Hematopoietic multipotent progenitor cell treated with erythropoietin and hydrocortisone succinate and interleukin-3 and kit ligand, for 15 days (in vitro differentiated cells): ENCODE measurements at places on chromosomes 13 and 19.

GRCh38 chr13:85140192-85140591 lies 659.0 kb downstream of the SLITRK6 start:
- no peak for DNase-seq

DNA sequence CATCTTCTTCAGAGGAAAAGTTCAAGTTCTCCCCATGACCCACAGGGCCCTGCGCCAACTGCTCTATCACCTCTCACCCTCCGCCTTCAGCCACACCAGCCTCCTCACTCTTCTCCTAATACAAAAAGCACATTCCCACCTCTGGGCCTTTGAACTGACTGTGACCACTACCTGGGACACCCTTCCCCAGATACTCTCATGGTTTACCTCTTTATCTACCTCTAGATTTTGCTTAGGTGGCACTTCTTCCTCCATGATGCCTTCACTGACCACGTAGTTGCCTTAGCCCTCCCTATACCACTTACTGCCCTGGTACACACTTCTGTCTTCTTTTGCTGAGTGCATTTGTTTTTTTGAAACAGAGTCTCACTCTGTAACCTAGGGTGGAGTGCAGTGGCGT lies 3.9 kb upstream of the SYCE2 start:
- DNase-seq: no peak

- no peak for DNase-seq
Measured at GRCh38 chr13:21889651-21890050, 218.8 kb downstream of the FGF9 start.

GRCh38 chr19:40270362-40271089 lies 14.6 kb downstream of the AKT2 start:
- DNase-seq: no peak

DNA sequence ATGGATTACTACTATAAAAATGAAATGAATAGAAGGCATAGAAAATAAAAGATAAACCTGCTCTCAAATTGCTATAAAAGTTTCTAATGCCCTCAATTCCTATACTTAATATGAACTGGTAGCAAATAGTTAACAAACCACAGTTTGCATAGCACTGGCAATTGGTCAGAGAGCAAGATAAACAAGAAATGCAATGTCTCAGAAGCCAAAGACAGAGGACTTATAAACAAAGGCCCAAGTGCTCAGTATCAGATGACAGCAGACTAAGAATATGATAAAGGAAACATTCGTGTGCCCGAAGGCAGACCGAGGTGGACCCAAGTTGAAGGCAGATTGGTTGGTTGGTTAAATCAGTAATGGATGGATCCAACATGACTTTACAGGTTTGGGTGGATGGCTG lies 50.6 kb downstream of the IPO5 start:
- no peak for DNase-seq

DNA sequence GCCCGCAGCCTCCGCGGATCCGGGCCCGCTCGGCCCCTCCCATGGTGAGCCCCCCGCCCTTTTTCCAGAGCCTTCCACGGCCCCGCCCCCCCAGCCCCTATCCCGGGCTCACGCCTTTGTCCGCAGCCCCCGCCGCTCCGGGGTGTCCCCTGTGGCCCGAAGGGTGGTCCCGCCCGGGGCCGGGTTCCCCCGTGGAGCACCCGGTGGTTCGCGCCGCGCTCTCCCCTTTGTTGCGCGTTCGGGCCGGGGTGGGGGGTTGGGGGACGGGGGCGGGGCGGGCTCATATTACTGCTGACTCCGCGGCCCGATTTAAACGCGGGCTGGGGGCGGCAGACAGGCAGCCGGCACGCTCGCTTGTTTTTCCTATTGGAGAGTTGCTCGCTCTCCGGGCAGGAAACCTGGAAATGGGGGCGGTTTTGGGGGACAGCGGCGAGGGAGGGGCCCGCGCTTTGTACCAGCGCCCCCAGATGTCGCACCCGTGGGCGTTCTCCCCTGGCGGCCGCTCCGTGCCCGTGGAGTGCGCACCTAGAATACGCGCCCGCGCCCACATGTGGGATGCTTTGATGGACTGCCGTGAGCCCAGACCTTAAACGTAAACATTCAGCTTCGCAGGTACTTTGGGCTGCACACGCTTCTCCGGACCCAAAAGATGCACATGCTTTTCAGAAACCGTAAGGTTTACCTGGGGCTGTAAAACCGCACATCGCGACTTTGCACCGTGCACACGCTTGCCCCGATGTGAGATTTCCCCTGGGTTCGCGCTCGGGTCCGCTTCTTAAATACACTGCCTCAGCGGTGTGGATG lies 699 bp downstream of the PTOV1 start:
- peak; percentile 22 for DNase-seq

- DNase-seq: no peak
Measured at GRCh38 chr13:84917252-84917878, 881.9 kb downstream of the SLITRK6 start.

DNA sequence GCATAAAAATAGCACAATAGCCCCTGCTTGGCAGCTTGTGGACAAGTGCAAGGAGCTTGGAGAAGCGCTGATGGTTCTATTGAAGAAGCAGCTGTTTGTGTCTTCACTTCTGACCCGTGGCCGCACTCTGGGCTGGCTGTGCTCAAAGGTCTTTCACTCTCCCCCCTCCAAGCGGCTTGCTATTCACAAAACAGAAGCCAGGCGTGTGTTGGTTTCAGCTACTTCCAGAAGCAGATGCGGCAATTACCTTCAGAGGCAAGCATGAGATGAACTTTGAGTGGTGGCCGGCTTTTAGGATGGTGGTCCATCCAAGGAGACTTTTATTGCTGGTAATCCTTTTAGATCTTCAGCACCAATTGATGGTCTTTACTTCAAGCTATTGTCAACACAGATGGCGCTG lies 188.5 kb upstream of the ARGLU1 start:
- DNase-seq: no peak

DNA sequence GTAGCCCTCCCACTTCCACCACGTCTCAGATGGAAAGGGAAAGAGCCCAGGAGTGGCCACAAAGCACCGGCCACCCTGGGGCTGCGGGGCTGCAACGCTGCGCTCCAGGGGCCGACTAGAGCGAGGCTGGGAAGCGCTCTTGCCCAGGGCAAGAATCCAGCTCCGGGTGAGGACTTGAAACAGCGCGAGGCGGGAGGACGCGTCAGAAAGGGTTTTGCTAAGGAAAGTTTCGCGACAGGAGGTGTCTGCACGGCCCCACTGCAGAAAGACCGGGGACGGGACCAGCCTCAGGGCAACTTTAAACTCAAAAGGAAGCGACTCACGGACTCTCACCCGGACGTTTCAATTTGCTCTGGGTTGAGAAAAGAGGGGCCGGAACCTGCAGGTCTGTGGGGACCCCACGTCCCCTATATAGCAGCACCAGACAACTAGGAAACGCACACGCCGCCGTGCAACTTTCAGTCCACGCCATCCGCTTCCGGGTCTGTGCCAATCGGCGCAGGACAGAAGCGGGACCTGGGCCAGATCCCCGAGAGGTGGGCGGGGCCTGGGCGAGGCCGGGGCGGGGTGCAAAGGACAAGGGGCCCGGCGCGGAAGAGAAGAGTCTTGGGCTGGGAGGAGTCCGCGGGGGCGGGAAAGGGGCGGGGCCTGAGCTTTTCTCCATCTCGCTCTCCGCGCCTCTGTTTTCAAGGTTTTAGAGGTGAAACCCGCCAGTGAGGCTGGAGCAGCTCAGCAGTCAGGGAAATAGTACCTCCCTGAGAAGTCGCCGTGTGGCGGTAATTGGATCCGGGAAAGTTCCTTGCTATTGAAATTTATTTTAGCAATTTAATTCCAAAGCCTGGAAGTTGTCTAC lies at the start of gene ZNF816:
TSS of gene ZNF816 (minus strand) at position 488 of the 853 bp plus-strand sequence. CDS start 6,792 bp downstream, outside the sequence.
- peak; percentile 90 for DNase-seq

GRCh38 chr19:33060586-33060985 lies 4.1 kb downstream of the RHPN2 start:
- DNase-seq: no peak

GRCh38 chr19:35155441-35155840 lies 906 bp downstream of the FXYD5 start:
- no peak for DNase-seq

DNA sequence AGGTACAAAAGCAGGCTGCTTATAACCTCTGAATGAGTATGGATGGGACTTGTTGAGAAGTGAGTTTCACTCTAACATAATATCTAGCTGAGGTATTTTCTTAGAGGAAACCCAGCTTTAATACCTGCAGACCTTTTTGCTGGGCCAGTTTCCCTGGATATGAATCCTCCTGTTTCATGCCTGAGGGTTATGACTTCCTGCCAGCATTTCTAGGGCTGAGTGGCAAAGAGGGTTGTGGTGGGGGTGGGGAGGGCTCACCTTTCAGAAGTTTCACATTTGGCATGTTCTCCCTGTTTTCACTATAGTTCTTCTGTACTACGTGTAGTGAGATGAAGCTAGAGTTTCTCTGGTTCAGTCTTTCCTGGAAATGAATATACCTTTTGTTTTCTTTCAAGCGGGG lies 73.7 kb downstream of the LACC1 start:
- no peak for DNase-seq

- DNase-seq: no peak
Measured at GRCh38 chr13:80040196-80040980, 300.5 kb downstream of the SPRY2 start.

- DNase-seq: no peak
Measured at GRCh38 chr13:98797456-98797855, 45.0 kb upstream of the SLC15A1 start.

DNA sequence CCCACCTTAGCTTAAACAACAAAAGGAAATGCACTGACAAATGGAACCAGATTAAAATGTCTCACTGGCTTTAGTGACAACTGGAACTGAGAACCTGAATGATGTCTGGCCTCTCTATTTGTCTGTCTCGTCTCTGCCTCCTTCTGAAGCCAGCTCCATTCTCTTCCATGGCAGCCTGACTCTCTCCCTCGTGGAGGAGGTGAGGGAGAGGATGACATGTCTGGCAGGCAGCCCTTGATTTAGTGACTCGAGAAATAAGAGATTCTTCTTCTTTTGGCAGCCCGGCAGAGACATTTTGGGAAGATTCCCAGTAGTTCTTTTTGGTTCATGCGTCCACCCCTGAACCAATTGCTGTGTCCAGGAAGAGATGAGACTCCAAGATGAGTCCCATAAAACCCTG lies 131.7 kb downstream of the KLF5 start:
- DNase-seq: no peak

DNA sequence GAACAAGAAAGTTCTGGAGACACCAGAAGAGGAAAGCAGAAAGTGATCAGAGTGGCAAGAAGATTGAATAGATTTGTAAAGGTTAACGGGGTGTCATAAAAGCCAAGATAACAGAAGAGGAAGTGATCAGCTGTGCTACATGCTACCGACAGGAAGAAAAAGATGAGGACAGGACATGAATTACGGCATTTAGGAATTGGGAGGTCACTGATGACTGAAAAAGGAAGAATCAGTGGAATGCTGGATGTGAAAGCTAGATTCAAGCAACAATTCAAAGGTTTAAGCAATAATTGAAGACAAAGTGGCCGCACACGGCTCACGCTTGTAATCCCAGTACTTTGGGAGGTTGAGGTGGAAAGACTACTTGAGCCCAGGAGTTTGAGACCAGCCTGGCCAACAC lies 15.1 kb downstream of the ZNF160 start:
- no peak for DNase-seq

- DNase-seq: no peak
Measured at GRCh38 chr13:44131069-44131614, 242.5 kb upstream of the SERP2 start.

DNA sequence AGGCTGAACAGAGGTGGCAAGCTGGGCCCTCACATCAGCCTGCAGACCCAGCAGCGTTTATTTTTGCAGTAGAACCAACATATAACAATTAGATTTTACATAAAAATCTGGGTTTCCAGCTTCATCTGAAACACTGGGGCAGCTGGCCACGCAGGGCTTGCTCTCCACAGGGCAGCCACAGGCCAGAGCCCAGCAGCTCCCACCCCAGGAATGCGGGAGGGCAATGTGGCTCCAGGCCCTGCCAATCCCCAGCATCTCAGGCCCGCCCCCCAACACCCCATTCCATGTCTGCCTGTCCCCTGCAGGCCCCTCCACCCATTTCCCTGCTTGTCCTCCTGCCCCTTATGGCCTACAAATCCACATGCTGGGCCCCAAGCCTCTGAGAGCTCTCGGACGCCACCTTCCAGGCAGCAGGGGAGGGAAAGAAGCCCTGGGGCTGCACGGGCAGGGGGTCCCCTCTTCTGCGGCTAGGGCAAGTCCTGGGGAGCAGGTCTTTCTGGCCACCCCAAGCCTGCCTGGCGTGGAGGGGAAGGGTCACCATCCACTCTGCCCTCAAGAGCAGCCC lies 15.0 kb upstream of the VSTM2B start:
- DNase-seq: no peak

- no peak for DNase-seq
Measured at GRCh38 chr13:48625413-48626076, 28.2 kb upstream of the CYSLTR2 start.

DNA sequence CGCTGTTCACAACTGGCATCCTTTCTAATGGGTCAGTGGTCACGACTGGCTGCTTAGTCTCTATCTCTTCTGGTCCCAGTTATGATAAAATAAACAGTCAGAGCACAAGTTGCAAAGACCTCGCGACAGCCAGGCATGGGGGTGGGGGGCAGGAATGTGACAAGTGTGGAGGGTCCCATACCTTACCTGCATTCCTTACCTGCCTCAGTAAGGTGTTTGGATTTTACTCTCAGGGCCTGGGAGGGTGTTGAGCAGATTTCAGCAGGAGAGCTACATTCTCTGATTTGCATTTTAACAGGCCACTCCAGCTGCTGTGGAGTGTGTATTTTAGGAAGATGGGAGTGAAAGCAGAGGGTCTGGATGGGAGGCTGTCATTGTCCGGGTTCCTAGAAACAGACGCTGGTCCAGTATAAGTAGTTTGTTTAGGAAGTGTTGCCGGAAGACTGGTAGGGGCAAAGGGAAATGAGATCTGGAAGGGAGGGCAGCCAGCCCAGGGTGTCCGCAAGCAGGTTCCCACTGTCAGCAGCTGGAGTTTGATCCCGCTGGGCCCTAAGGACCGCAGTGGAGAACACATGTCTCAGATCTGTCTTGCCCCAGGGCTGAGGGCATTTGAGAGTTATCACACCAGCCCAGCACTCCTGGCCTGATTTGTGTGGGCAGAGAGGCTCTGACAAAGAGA lies 920.0 kb downstream of the UQCRFS1 start:
- no peak for DNase-seq

GRCh38 chr19:572743-573518 lies 535 bp downstream of the BSG start:
- DNase-seq: peak; percentile 59

- no peak for DNase-seq
Measured at GRCh38 chr19:3153286-3154230, 17.7 kb downstream of the GNA15 start.

DNA sequence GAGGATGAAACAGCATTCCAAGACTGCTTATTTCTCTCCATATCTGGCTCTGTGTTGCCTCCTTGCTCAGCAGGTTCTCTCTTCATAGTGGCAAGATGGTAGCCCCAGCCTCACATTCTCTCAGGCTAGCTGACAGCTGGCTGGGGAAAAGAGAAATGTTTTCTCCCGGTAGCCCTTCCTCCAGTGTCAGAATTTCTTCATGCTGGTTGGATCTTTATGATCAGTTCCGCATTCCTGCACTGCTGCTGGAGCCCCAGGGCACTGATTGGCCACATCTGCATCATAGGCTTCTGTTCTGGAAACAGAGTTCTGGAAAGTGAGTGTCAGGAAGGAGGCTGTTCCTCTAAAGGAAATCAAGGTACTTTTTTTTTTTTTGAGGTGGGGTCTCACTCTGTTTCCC lies 24.6 kb downstream of the POP4 start:
- no peak for DNase-seq
